ENCODE measurements at places on chromosomes 3 and 15.

GRCh38 chr15:41783296-41783695 lies 9.0 kb downstream of the MAPKBP1 start:
- no peak for DNase-seq

DNA sequence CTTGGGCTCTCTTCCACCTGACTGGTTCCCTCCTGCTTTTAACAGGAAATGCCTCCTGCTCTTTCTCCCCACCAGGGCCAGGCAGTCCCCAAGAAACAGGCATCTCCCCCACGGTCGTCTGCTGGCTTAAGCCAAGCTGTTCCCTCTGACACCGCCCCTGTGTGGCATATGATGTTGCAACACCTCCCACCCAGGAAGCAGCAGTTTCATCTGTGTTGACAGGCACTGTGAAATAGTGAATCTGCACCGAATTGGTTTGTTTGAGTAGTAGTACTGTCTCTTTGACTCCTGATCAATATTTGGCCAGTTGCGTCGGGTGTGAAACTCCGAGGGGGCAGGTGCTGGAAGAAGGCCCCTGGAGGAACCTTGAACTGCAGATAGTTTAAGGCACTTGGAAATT lies 188.8 kb downstream of the FEZF2 start:
- no peak for DNase-seq

DNA sequence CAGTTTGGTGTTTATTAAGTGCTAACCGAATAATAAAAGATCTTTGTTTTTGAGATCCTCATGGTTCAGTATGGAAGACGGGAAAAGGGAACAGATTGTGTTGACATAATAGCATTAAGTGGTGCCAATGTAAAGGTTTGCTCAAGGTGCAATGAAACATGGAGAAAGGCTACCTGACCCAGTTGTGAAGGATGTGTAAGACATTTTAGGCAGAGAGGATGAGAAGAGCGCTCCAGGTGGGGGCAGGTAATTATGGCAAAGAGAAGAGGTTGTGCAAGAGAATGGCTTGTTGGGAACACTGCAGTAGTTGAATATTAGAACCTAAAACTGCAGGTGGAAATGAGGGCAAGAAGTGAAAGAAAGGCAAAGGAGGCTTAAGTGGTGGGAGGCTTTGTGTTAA lies 140.8 kb downstream of the DIPK2A start:
- DNase-seq = no peak

- DNase-seq = no peak
These were observed 335.6 kb downstream of the TUSC7 start for GRCh38 chr3:117045143-117045542.

DNA sequence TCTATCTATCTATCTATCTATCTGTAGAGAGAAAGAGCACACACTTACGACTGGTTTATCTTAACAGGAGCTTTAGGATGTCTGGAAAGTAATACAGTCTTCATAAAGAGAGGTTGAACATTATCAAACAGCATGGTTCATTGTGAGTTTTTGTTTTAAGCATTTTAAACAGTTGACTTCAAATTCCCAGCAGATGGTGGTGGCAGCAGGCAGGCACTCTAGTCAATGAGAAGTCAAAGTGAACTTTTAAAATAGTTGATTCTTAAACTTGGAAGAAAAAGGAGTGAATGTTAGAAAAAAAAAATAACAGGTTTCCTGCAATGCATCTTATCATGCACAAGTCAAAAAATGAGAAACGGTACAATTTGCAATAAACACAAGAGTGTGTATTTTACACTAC lies 432.7 kb downstream of the IL5RA start:
- no peak for DNase-seq
